ENCODE measurements at places on chromosomes 12 and 14.

GRCh38 chr14:99806836-99807235, 13.6 kb downstream of the EML1 start:
- no peak for DNase-seq

DNA sequence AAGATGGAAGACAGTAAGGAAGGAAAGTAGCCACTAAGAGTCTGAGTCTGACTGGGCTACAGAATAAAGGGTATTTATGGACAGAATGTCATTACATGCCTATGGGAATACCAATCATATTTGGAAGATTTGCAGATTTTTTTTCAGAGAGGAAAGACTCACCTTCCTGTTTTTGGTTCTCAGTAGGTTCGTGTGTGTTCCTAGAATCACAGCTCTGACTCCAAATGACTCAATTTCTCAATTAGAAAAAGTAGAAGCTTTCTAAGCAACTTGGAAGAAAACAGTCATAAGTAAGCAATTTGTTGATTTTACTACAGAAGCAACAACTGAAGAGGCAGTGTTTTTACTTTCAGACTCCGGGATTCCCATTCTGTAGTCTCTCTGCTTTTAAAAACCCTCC, 15.4 kb upstream of the PAPLN start:
- no peak for DNase-seq

- DNase-seq, result no peak
Observed at GRCh38 chr12:16946704-16947103, 340.7 kb upstream of the LMO3 start.

GRCh38 chr12:127450826-127451225, 816.1 kb upstream of the TMEM132C start:
- no peak for DNase-seq

GRCh38 chr12:26906704-26907103, 31.1 kb downstream of the INTS13 start:
- DNase-seq, result no peak

GRCh38 chr12:14691560-14691959, 4.8 kb downstream of the GUCY2C start:
- DNase-seq, result no peak

GRCh38 chr12:50580436-50580835, 75.7 kb downstream of the DIP2B start:
- DNase-seq, result no peak

DNA sequence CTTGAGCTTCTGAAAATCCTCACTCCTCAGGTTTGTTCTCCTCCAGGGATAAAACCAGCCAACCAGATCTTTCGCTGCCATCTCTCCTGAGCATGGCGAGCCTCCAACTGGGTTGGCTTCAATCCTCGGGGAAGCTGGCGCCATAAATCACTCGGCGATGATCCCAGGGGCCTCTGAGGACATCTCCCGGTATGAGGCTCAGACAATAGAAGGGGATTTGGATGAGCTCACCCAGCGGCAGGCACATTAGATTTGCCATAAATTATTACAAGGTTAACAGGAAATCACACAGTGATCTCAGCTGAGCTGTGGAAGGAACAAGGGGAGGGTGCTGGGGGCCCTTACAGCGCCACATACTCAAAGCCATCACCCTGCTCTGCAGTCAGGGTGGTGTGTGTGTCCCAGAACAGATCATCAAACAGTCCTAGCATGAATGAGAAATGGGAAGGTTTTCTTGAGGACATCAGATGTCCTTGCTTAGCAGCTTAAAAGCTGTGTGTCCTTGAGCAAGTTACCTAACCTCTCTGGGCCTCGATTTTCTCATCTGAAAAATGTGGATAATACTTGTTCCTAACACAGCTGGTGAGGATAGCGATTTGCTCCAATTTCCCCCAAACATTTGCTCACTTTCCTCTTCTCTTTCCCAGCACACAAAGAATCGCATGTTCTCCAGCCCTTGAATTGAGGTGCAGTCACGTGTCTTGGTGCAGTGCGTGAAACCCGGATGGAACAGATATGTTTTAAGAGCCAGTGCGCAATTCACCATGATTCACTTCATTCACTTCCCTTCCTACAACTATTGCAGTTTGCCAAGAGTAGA, 142.8 kb downstream of the SCARB1 start:
- DNase-seq, result no peak

DNA sequence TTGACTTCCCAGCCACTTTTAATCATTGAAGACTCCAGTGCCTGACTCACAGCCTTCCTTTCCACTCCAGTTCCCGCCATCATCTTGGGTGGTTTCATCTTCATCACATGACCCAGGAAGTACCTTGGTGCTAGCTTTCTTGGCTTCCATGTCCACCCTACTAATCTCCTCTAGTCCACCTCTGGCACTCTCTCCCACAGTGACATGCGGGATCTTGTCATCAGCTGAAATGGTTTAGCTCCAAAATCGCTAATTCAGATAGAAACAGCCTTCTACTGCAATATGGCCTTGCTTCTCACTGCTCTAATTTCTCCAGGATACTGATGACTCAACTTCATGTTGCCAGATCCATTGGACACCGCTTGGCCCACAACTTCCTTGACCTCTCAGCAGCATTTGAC, 24.5 kb downstream of the WDR20 start:
- no peak for DNase-seq

DNA sequence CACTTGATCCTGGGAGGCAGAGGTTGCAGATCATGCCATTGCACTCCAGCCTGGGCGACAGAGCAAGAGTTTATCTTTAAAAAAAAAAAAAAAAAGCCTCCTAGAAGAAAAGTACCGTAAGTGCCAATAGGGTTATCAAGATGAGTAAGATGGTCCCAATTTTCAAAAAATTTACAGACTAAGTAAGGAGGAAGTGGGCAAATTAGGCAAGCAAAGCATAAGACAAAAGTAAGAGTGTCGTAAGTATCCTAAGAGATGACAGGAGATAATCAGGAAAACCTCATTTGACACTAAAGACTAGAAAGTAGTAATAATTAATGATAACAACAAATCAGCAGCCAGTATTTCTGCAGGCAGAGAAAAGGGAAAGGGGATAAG, 12.2 kb downstream of the PYM1 start:
- DNase-seq, result no peak

DNA sequence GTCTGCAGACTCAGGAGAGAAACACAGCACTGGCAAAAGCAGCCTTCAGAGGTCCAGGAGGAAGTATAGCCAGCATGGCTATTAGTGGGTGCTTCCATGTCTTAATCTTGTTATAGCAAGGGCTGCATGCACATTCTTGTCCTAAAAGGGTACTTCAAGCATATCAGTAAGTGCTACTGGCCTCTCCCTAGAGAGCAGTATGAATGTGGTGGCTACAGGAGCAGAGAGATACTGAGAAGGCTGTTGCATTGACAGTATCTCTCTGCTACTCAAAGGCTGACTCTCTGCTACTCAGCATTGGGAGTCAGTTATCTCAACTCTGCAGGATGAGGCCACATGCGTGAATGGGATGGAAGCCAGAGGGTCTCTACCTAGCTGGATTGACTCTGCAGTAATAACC, 2.0 kb downstream of the GARIN6 start:
- no peak for DNase-seq

DNA sequence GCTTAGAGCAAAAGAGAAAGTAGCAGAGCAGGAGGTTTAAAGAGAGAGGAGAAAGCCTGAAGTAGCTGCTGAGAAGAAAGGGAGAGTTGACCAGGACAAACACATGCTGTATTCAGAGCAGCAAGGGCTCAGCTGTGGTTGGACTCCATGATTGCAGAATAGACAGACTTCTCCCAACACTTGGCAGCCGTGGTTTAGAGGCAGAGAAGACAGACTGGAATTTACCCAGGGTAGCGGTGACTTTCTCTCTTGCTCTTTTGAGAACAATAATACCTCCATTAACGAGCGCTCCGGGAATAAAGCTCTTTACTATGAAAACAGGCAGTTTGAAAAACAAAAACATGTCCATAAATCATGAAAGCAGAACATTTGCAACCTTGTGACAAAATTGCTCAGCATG, 21.4 kb upstream of the IGF1 start:
- no peak for DNase-seq

- no peak for DNase-seq
Observed at GRCh38 chr12:6338955-6339354, 2.9 kb downstream of the TNFRSF1A start.

DNA sequence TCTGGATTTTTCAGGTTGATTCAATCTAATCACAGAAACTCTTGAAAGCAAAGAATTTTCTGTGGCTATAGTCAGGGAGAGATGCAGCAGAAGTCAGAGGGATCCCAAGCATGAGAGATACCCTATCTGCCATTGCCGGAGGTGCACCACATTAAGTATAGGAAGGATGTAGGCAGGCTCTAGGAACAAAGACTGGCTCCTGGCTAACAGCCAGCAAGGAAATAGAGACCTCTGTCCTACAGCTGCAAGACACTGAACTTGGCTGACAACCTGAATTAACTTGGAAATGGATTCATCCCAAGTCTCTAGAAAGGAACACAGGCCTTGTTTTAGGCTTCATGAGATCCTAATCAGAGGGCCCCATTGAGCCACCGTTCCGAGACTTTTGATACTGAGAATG, 364.9 kb upstream of the FLRT2 start:
- DNase-seq, result no peak

DNA sequence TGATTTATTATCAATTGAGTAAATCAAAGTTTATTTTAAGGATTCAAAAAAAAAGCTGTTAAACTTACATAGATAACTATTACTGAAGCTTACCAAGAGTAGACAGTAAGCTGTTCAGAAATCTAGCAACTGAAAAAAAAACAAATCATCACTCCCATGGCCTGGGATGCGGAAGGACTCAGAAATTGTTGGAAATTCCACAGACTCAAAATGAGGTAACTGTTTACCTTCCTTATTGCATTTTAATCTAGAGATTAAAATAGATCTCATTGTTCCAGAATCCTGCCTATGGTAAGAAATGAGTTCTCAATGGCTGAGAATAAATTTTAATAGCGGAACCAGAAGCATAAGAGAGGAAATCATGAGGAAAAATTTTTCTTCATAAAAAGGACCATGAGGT, 87.2 kb downstream of the PPM1H start:
- no peak for DNase-seq

GRCh38 chr12:30111719-30112118, 328.0 kb upstream of the TMTC1 start:
- DNase-seq, result no peak

DNA sequence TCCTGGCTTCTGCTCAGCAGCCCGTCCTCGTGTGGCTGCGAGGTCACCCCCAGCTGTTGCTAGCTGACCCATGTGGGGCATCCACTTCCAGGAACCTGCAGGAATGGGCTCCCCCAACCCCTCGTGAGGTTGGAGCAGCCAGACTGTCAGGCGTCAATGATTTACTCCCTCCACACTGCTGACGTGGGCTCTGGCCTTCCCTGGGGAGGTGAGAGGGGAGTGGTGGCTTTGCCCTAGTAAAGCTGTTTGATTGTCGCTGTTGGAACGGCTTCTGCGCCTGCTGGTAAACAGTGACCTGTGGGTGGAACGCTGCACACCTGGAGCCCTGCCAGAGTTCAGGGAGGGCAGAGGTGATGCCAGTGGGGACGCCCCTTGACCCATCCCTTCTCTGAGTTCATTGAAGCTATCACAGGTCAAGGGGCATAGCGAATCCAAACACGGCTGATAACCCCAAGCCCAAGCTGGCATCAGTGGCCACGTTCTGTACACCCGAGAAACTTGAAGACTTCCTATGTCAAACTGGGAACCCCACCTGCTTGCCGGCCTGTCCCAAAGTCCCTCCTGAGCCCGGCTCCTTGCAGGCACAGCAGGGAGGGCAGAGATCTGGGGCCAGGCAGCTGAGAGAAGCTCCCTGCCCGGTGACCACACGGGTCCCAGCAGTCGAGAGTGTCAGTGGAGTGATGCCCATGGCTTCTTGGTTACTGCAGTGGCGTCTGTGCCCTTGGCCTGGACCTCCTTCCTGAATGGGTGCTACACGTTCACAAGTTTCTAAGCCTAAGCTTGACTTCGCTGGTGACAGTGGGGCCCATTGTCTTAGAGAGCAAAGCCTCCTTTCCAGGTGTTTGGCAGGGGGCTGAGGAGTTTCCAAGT, 2.7 kb downstream of the ASPG start:
- no peak for DNase-seq

DNA sequence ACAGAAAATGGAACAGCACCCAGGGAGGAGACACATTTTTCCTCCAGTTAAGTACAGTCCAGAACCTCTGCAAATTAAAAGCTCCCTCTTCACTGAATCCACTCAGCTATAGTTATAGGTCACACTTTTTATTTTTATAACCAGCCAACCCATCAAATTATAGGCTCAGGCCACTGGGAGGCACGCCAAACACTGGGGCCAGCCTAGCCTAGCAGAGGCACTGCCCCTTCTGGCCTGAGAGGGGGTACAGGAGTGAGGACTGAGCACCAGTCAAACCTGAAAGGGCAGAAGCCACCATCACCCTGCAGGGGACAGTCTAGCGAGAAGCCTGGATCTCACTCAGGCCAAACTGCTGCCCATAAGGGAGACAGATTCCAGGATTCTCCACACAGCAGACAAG, 19.3 kb downstream of the FMNL3 start:
- no peak for DNase-seq

DNA sequence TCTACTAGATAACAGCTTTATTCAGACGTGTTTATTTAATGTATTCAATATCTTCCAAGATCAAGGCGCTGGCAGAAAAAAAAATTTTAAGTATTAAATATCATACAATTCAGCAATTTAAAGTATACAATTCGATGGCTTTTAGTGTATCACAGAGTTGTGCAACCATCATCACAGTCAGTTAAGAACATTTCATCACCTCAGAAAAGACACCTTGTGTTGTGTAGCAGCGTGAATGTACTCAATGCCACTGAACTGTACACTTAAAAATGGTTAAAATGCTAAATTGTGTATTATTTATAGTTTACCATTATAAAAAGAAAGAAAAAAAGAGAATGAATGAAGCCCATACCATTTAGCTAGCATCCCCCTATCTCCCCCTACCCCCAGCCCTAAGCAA, 96.4 kb downstream of the RIN3 start:
- DNase-seq, result no peak

GRCh38 chr12:77064896-77065360, 441 bp downstream of the E2F7 start:
- no peak for DNase-seq

DNA sequence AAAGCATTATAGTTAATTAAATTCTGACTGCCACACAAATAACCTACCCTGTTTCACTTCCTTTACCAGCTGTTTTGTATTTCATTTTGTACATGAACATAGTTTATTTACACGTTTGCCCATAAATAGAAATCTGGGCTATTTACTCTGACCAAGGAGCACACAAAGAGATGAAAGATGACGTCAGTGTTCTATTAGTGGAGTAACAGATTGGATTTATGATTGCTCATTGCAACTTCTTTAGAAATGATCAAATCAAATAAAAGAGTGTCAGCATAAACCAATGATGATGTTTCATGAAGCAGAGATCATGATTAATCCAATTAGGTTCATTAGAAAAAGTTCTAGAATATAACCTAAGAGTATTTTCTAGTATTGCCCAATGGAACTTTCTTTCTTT, 12.0 kb upstream of the RTL1 start:
- DNase-seq, result no peak

DNA sequence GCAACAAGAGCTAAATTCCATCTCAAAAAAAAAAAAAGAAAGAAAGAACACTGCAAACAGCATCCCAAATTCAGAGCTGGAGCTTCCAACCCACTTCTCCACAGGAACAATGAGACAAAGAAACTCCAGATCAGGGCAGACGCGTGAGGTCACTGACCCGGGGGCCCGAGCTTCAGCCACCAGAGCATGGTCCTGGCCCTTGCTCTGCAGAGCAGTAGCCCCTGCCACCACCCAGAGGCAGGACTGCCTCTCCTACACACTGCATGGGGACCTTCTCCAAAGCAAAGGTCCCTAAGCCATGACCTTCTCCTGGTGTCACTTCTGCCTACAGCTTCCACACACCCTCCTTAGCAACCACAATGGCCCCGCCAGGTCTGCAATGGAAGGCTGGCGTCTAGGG, 53.1 kb downstream of the CCNK start:
- no peak for DNase-seq

- DNase-seq, result no peak
Observed at GRCh38 chr12:12398026-12398859, 41.4 kb downstream of the BORCS5 start.
